Psoas muscle (tissue), 8 donors: ENCODE measurements at places on chromosomes 2 and 18. TPM values are rescaled to one million over a fixed set of nuclear protein-coding genes. Genes with fewer than 3 reads are reported as not detected.

- DNase-seq = no peak
These were observed 1099.3 kb upstream of the CELF4 start for GRCh38 chr18:38664929-38665328.

DNA sequence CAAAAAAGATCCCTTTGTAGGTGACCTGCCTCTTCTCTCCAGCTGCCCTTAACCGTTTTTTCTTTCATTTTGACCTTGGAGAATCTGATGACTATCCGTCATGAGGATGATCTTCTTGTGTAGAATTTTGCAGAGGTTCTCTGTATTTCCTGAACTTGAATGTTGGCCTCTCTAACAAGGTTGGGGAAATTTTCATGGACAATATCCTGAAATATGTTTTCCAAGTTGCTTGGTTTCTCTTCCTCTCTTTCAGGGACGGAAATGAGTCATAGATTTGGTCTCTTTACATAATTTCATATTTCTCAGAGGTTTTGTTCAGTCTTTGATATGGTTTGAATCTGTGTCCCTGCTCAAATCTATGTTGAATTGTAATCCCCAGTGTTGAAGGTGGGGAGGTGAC, 34.0 kb downstream of the ZC3H8 start:
- DNase-seq = no peak

The FN1 gene
- total RNA-seq = 33.0 TPM

The SERPINB11 gene
- not detected for total RNA-seq

The TMEM18 gene
- total RNA-seq = 22.6 TPM

DNA sequence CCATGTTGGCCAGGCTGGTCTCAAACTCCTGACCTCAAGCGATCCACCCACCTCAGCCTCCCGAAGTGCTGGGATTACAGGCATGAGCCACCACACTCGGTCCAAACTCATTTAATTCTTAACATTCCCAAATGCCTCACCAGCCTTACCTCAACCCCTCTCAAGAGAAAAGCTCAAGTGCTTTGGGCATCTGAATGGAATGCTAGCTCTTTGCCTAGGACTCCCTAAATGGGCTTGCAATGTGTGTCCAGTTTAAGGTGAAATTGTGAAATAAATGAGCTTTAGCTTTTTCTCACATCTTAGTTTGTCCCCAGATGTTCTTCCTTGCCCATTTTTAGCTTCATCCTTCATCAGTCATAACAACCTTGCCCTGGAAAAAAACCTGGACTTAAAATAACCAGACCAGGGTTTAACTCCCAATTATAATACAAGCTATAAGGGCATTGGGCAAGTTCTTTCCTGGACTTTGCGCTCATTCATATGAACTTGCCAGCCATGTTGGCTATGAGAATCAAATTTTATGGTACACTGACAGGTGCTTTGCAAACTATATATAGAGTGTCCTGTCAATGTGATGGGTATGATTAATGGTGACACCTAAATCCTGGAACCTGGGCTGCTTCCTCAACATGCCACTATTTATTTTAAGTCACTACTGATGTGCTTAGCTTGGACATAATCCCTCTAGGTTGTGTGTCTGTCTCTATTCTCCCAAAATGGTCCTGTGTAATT, 95.1 kb upstream of the SERPINE2 start:
- no peak for DNase-seq

DNA sequence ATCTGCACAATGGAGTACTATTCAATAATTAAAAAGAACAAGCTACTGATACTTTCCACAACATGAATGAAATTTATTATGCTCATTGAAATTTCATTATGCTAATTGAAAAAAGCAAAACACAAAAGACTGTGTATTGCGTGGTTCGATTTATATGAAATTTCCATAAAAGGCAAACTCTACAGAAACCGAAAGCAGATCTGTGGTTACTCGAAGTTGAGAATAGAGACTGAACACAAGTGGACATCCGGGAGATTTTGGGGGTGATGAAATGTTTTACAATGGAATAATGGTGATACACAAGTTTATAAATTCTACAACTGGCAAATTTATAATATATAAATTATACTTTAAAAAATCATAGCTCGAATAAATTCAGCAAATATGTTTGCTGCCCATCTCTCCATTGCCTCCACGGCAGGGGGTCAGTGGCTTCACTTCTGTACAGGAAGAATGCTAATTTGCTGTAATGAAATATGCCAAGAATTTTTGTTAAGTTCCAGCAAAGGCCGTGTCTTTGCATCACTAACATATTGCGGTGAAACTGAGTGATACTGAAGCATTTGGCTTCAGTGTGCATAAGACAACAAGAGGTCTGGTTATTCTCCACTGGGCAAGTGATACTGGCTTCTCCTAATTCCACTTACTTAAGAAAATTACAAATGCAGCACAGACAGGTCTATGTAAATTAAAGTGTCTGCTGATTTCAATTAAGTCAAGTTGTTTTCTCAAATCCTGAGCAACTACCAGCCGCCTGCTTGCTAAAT, 96.7 kb downstream of the TMEM163 start:
- no peak for DNase-seq

GRCh38 chr2:216375286-216375685, 3.0 kb upstream of the MARCHF4 start:
- DNase-seq = no peak

The UGT1A8 gene
- total RNA-seq = not detected

GRCh38 chr2:189300916-189301315, 121.4 kb upstream of the COL5A2 start:
- no peak for DNase-seq

- DNase-seq = no peak
These were observed 74.4 kb downstream of the PLCL1 start for GRCh38 chr2:197878792-197879191.

- DNase-seq = no peak
These were observed 110.6 kb upstream of the MEIS1 start for GRCh38 chr2:66324356-66324755.

- DNase-seq = no peak
These were observed 195.7 kb downstream of the SMAD7 start for GRCh38 chr18:48754993-48755473.

DNA sequence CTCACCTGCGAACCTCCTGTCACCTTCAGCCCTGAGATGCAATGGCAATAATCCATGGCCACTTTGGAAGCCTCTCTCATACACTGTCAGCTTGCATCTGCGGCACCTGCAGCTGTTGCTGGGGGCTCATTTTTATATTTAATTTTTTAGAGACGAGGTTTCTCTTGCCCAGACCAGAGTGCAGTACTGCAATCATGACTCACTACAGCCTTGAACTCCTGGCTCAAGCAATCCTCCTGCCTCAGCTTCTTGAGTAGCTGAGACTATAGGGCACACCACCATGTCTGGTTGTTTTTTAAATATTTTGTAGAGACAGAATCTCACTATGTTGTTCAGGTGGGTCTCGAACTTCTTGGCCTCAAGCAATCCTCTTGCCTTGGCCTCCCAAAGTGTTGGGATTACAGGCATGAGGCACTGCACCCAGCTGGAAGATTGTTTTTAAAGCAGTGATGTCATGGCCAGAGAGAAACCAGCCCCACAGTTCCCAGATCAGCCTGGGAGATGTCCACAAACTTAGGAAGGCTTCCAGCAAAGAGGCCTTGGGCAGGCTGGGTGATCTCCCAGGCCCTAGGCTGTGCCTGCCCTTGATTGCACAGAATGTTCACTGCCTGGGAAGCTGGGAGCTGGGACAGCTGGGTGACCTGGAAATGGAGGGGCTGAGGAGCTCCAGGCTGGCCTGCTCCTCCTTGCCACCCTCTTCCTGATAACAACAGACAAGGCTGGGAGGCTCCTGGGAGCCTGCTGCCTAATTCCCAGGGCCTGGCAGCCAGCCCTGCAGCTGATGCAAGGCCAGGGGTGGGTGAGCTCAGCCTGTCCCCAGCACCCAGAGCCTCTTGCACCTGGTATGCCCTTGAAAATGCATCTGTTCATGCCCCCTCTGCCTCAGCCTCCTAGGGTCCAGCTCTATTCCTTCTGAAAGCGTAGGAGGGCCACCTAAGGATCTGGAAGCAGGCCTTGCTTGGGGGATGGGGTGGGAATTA, 27.1 kb downstream of the SH2D6 start:
- peak; percentile 75 for DNase-seq

The MOGAT1 gene
- not detected for total RNA-seq

DNA sequence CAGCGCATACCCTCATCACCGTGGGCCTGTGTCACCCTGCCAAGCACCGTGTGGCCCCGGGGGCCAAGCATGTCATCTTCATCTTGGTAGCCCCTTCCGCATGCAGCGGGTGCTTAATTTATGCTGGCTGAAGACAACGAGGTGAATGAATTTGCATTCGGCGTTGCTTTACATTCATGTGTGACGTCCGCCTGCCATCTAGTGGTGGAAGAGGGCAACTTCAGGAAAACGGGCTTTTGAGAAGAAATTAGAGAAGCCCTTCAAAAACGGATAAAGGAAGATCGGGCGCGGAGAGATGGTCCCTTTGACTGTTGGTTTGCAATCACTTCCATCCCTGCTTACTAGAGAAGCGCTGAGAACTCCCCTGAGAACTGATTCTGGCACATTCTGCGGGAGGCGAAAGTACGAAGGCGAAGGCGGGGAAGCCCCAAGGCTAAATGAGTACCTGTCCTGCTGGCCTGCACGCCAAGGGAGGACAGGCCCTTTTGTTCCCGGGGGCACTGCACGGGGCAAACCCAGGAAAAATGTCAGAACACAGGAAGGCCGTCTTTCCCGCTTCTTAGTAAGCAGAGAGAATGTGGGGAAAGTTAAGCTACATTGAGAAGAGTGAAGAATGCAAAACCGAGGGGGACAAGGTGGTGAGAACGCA, 145.9 kb downstream of the ZNF516 start:
- DNase-seq = peak; percentile 70

DNA sequence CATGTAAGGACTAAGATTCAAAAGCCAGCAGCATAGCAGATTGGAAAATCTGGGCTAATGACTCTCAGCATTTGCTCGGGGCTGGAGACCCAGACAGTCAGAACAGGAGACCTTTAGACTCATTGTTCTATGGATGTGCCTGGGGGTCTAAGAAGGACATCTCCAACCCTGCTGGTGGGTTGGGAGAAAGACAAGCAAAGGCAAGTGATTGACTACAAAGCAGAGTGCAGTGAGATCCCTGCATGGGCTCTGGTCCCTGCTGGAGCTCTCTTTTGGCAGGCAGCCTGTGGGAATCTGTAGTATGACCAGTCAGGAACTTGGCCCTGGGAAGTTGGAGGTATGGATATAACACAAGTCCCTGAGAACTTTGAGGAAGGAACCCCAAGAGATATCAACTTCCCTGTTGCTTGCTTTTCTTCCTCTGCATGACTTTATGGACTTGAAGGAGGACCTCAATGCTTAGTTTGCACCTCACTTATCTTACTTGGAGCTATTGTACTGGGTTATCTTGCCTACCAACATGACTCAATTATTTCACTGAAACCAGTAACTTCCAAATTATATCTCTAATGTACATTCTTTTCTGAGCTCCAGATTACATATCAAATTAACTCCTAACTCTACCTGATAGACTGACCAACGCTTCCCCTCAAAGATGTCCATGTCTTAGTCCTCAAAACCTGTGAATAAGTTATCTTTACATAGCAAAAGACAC, 236.0 kb downstream of the CYRIA start:
- DNase-seq = no peak

DNA sequence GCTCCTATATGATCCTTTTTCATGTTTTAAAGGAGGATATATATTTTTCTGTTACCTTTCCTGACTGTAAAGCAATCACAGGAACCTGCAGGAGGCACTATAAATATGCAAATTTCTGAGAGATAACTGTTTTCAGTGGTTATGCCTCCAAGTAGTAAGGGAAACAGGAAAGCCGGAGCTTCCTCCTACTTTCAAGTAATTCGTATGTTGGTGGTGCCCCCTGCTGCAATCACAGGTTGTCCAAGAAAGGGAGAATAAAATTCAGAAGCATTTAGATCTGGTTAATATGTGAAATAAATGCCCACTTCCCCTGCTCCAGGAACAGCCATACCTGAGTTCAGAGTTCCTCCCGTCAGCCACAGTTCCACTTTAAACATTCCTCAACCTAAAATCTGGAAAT, 12.0 kb upstream of the BCL11A start:
- DNase-seq = no peak
